Cerebellar nuclear complex (tissue), 1 donor: ENCODE measurements at places on chromosomes 5 and 9.

GRCh38 chr9:138053996-138054752 is 176.6 kb downstream of the CACNA1B start:
- no peak for DNase-seq

DNA sequence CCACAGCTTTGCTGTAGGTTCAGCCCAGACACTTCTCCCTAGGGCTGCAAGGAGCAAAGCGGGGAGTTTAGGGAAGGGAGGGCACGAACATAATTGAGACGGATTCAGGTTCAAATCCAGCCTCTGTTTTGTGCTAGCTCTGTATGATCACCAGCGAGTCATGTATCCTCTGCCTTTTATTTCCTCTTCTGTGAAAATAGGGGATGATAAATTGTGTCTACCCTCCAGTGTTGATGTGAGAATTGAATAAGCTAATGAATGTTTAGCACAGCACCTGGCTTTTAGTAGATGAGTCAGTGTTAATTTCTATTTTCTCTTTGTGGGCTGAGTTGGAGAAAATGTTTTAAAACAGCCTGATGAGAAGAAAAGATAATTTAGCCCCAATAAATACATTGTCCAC is 6.2 kb downstream of the MLANA start:
- no peak for DNase-seq

DNA sequence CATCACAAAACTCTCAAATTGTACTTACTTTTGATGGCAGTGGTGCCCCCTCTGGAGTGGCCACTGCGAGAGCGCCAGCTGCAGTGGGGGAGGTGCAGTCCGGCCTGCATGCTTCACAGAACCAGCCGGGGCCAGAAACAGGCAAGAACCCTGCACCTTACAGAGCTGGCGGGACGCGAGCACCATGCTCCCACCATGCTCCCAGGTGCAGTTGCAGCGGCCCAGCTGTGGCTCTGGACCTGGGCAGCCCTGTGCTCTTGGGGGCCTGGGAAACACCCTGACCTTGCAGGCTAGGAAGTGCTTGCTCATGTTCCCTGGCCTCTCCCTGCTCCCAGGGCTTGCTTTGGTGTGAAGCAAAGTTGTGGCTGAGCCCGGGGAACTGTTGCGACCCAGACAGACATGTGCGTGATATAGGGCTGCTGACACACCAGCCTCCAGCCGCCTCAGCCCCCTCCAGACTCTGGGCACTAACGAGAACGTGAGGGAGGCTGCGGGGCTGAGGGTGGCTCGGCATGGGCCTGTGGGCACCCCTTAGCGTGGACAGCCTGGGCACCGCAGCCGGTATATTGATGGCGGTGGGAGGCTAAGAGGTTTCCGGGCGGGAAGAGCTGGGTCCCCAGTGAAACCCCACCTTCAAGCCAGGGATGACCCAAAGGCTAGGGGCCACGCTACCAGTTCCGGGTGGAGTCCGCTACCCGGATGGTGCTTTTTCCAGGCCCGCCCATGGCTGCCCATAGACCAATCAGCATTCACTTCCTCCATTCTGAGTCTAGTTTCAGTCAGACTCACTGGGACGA is 1809.9 kb upstream of the ACO1 start:
- DNase-seq, result no peak

DNA sequence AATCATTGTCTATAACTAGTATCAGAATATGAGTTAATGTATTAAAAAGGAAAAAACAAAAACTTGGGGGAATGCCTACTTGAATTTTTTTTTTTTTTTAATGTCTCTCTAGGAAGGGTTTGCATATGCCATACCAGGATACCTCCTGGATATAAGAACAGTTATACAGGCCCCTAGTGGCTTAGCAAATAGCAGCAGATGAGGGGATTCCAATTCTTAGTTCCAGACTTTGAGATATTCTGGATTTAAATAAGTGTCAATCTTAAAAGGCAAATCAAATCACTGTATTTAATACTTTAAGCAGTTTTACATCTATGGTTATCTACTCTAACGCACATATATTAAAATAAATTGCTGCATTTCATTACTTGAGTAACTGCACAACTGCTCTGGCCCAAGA is 1055.5 kb upstream of the DMAC1 start:
- DNase-seq, result peak; percentile 43

DNA sequence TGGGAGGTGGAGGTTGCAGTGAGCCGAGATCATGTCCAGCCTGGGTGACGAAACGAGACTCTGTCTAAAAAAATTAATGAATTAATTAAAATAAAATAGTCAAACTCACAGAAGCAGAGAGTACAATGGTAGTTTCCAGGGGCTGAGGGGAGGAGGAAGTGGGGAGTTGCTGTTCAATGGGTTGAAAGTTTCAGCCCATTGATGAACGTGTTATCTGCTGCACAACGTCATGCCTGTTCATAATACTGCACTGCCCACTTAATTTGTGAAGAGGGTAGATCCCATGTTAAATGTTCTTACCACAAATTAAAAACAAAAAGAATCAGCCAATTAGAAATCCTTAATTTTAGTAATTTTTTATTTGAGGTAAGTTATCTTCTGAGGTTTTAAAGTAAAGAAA is 16.4 kb upstream of the RUFY1 start:
- DNase-seq, result no peak

DNA sequence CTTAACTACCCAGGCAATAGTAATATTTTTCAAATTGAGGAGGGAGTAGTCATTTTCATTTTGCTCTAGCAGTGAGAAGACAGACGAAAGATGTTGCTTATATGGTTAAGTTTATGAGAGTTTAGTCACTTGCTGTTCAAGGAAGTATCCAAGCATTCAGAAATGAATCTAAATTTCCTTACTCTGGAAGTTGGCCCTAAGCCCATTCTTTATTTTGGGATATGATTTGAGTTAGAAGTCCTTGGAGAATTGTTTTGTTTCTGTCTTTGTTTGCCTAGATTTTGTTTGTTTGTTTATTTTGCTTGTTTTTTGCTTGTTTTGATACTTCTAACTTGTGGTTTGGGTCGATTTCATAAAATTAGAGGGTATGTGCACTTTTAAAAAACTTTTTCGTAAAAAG is 146.4 kb upstream of the FGF10 start:
- DNase-seq, result no peak

DNA sequence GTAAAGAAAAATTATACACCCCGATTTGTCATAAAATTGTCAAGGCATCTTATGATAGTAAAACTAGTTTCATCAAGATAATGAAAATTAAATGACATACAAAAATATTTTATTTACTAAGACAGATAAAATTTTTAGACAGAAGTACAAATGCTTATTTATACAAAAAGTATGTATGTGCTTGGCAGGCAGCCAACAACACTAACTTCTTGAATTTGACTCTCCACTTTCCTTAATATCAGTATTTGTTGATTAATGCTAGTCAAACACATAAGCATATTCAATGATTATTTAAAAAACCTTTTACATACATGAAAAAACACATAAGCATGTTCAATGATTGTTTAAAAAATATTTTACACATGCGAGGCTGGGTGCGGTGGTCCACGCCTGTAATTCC is 1079.9 kb upstream of the CDH6 start:
- no peak for DNase-seq

GRCh38 chr5:2187687-2188086 is 305.0 kb upstream of the IRX4 start:
- no peak for DNase-seq

- no peak for DNase-seq
Observed at GRCh38 chr5:149323210-149323609, 22.1 kb upstream of the GRPEL2 start.

DNA sequence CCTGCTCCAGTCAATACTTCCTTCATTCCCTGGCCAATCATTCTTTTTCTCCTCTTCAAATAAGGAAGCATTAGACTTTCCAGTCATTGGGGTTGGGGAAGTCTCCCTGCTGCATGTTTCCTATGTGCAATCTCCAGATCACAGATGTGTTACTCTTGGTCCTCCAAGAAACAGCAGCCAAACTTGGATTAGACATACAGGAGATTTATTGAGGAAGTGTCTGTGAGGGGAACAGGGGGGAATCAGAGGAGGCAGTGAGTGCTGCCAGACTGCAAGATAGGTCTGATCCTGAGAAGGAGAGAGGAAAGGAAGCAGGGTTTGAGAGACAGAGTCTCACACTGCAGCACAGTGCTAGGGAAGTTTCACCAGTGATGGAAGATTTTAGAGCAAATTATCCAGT is 40.6 kb upstream of the SLIT3 start:
- DNase-seq, result no peak

- no peak for DNase-seq
Observed at GRCh38 chr9:121785673-121786542, 134.5 kb downstream of the DAB2IP start.

DNA sequence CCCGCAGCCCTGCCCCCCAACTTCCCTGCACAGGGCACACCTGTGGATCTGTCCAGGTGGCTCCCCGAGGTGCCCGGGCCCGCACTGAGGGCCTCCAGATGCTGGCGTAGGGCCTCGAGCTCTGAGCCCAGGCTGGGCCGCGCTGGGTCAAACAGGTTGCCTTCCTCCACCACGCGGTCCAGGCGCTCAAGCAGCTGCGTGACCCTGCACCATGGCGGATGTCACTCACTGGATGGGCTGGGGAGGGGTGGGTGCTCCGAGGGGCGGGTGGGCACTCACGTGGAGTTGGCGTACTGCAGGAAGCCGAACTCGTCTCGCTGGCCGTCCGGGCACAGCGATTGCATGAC is 5.4 kb downstream of the ABCA2 start:
- no peak for DNase-seq

GRCh38 chr5:138692370-138692769 is 60.9 kb upstream of the CTNNA1 start:
- DNase-seq, result no peak

GRCh38 chr9:127566351-127567001 is 45.6 kb upstream of the STXBP1 start:
- DNase-seq, result no peak

GRCh38 chr9:79346350-79347020 is 225.3 kb upstream of the TLE4 start:
- DNase-seq, result no peak

GRCh38 chr9:81183761-81184160 is 505.6 kb downstream of the TLE1 start:
- no peak for DNase-seq

GRCh38 chr5:148376198-148376597 is 7.6 kb upstream of the FBXO38 start:
- DNase-seq, result no peak

GRCh38 chr9:15086778-15087324 is 176.6 kb upstream of the FREM1 start:
- no peak for DNase-seq

GRCh38 chr5:102421647-102422046 is 77.2 kb downstream of the SLCO6A1 start:
- no peak for DNase-seq

DNA sequence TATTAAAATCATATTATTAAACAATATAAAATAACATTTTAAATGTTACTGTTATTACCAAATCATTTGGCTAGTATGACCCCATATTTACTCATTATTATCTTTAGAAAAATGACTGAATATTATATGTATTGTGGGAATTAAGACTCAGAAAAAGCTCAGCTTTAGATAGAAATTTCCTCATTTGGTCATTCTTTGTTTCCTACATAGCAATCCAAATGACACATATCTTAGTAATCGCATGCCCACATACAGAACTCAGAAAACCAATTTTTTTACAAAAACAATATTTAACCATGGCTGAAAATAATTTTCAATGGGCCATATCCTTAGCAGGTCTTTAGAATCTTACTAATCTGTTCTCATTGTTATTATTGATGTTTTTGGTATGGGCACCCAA is 53.8 kb upstream of the TSLP start:
- DNase-seq, result no peak

GRCh38 chr9:130735566-130735965 is 42.0 kb downstream of the EXOSC2 start:
- no peak for DNase-seq

- no peak for DNase-seq
Observed at GRCh38 chr5:143271431-143271830, 132.1 kb downstream of the NR3C1 start.

DNA sequence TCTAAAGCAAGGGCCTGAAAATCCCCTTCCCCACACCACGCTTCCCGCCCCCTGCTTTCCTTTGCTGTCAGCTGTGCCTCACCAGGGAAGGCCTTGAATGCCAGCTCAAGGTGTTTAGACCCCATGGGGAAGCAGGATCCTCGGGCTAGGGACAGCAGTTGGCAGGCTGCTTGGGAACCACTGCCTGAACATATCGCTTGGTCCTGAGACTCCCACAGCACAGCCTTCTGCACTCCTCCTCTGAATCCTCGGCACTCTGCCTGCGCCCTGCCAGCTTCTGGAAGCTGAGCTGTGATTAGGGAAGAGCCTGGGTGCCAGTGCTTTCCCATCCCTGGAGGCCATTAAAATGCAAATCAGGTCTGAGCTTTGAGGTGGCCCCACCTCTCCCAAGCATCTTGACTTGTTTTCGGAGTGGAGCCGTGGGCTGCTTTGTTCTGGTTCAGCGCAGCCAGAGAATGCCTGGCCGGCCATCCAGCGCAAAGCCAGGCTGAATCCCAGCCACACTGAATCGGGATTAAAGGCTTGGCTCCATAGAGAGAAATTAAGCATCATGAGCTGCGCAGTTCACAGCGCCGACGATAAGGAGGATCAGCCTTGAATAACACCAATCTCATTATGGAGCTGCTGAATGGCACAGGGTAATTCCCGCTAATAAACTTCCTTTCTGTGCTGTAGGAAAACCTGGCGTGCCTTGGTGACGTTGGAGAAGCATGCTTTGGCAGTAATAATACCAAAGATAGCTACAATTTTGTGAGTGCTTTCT is 40.0 kb downstream of the AMBP start:
- peak; percentile 6 for DNase-seq

DNA sequence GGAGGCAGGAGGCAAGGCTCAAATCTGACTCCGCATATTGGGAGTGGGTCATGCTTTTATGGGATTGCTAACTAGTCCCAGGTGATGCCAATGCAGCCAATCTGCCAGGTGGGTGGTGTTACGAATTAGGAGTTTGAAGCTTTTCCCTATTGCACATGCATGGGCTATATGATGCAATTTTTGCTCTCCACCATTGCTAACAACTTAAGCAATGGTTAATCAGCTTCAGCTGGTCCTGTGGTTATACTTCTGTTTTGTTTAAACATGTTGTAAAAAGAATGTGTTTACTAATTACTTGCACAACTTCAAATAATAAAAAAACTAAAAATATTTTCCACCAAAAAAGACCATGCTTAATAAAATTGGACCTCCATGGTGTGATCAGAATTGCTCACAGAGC is 55.7 kb downstream of the SHC3 start:
- no peak for DNase-seq

DNA sequence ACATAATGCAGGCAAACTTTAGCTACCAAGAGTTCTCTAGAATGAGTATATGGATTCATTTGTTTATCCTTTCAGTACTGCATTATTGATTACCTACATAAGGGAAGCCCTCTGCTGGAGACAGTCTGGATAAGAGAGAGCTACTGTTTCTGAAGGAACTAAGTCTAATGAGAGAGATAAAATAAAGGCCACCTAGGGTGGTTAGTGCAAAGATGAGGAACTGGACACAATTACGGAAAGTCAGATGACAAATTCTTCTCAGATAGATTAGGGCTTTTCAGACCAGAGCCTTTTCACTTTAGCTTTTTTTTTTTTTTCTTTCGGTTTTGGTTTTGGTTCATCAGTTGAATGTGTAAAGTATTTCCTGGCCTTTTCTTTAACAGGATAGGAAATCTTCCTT is 31.3 kb downstream of the ISOC1 start:
- DNase-seq, result no peak
